ENCODE measurements at places on chromosomes 12 and 14.

DNA sequence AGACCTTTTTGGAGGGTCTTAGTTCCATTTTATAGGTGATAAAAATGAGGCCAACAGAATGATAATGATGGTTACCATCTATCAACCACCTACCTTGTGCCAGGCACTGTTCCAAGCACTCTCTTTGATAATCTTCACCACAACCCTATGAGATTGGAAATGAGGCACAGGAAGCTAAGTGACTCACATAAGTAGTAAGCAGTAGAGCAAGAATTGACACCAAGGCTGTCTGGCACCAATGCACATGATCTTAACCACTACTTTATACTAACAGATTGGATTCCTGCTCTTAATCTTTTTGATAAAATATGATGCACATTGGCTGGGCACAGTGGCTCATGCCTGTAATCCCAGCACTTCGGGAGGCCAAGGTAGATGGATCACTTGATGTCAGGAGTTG is 91.4 kb downstream of the DRAM1 start:
- no peak for DNase-seq

DNA sequence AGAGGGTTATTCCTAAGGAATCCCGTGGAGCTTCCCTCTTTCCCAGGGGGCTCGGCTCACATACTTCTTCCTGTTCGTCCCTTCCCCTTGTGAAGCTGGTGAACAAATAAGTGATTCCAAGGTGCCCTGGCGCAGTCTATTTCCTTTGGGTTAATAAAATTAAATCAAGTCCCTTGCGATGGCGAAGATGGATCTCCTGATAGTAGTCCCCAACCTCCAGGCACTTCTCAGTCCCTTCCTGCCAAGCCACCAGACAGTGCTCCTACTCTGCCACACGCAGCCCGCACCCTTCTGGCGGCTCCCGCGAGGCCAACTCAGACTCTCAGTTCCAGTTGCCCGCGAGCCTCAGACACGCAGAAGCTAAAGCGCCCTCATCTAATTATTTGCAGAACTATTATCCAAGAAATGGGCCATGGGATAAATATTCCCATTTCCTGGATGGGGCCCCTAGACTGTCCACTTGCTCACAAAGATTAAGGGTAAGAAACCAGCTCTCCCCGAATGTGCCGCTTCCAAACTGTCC is 2.4 kb upstream of the SIX6 start:
- no peak for DNase-seq

DNA sequence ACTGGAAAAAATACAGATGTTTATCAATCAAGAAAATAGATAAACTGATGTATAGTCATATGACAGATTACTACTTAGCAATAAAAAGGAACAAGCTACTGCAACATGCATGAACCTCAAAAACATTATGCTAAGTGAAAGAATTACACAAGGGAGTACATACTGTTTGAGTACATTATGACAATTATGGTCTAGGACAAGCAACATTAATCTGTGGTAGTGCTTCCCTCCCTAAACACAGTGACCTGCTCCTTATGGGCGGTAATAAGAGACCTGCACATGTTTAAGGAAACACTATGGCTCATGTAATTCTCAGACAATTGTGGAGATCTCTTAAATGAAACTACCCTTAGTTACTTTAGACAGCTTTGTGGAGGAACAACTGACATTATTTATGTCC is 421.2 kb upstream of the FBXO33 start:
- DNase-seq, result no peak

DNA sequence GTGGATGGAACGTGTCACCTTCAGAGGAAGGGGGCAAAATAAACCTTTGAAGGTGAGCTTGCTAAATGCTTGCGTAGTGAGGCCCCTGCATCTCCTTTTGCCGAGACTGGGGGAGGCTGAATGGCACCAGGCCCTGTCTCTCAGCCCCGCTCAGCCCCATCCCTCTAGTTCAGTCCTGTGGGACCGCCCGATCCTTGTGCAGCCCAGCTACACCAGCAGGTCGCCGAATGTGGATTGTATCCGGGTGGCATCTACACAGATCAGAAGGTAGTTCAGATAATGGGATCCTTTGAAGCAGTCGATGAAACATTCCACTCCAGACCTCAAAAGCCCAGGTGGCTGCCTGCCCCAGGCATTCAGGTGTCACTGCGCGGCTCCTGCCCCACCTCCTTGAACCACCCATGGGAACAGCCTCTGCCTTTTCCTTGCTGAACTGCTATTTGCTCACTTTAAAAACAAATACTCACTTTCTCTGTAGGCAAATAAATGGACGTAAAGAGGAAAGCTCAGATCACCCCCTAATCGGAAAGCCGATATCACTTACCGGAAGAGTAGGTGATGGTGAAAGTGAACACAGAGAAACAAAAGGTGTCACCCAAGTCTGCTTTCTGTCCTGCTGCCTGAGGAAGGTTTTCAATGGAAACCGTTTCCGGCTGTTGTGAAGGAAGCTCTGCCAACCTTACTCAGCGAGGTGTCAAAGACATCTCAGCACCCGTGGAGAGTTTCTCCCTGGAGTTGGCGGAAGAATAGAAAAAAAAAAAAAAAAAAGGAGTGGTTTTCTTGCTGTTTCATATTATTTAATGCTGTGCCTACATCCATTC is 100.3 kb upstream of the NCOR2 start:
- no peak for DNase-seq

DNA sequence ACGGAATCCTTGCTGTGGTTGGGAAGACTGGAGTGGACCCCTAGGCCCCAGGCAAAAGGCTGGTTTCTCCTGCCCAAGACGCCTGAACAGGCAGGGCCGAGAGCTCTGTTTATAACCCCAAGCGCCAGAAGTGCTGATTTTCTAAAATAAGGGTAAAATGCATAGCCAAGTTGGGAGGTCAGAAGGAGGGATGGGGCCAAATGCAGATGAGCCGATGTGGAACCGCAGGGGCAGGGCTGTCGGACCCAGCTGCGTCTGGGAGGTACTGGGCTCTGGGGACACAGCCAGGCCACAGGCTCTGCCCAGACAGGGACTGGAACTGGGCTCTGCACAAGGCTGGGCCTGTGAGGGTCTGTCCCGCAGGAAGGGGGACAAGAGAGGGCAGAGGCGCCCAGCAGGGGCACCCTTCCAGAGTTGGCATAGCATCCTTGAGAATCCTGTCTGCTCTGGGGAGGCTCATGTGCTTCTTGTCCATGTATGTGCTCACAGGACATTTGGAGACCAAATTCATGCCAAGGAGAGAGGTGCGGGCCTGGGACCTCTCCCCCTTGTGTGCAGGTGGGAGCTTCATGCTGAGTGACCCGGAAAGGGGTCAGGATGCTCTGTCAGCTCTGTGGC is 49.1 kb downstream of the JAG2 start:
- no peak for DNase-seq

DNA sequence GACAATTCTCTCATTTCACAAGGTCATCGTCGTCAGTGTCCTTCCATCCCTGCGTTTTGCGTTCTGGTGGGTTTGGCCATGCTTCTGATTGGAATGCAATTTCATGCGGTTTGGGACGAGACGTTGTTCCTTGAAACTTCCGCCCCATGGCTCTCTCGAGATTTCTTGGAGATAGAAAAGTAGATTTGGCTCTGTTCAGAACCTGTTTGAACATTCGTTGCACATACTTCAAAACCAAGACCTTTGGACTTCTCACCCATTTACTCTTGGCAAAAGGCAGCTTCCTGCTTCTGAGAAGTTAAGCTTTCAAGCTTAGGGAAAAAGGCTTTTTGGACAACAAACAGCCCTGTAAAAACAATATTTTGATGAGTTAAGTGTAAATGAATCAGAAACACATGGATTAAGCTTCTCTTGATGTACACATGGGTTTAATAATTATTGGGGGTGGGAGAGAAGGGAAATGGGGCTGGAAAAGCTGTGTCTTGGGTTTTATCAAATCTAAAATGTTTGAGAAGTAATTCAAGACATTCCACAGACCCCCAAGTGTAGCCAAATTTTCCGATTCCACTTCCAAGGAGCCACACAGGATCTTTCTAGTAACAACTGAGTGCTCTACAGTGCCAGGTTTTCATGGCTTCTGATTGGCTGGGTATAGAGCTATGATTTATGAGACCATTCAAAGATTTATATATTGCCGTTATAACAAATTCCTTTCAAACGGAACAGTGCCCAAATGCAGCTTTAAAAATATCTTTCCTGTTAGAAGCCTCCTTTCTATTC is 467.2 kb downstream of the MED13L start:
- no peak for DNase-seq

GRCh38 chr12:23354800-23355199 is 594.7 kb downstream of the SOX5 start:
- no peak for DNase-seq

- no peak for DNase-seq
Measured at GRCh38 chr12:90076851-90077319, 368.2 kb upstream of the ATP2B1 start.
